Bone marrow (tissue), 2 donors: ENCODE measurements at places on chromosomes 3 and 15.
A peak's percentile ranks its signal among the peaks of the same experiment; 100 is the strongest.

DNA sequence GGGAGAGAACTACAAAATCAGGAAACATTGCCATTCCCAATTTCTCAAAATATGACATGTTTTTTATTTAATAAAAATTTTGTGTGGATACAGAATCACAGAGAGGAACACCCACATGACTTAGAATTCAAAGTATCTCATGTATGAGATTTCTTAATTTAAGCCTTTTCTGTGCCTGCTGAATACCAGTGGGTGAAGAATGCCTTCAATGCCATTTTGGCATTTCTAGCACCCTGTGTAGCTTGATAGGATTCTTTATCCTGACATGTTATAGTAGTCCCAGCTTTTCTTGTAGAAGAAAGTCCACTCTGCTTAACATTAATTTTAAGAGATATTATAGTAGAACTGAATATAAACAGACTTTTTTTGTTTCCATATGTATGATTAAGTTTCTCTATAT lies 3.1 kb upstream of the SLMAP start:
- no peak for DNase-seq

DNA sequence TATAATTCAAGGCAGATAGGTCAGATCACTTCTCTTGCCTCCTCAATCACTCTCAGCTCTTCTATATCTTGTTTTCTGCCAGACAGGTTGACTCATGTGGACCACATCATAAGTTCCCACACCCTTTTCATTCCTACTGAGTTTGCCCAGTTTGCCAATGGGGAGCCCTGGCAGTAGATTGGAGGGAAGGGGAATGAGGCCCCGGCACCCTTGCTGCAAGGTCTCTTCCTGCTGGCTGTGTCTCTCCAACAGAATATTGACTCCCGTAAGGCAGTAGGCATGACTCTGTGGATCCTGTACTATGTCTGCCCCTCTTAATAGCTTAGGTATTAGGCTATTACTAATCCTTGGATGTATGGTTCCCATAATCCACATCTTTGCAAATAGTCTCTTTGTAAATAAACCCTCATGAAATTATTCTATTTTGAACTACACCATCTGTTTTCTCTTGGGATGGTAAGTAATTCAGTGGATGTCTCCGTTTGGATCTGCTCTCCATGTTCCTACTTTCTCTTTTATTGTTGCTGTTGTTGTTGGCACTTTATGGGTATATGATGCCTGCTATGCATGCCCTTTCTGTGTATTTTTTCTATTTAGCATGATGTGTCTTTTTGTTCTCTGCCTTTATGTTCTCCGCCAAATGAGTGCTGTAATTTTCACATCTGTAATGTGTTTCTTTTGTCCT lies 65.5 kb upstream of the DCBLD2 start:
- no peak for DNase-seq

DNA sequence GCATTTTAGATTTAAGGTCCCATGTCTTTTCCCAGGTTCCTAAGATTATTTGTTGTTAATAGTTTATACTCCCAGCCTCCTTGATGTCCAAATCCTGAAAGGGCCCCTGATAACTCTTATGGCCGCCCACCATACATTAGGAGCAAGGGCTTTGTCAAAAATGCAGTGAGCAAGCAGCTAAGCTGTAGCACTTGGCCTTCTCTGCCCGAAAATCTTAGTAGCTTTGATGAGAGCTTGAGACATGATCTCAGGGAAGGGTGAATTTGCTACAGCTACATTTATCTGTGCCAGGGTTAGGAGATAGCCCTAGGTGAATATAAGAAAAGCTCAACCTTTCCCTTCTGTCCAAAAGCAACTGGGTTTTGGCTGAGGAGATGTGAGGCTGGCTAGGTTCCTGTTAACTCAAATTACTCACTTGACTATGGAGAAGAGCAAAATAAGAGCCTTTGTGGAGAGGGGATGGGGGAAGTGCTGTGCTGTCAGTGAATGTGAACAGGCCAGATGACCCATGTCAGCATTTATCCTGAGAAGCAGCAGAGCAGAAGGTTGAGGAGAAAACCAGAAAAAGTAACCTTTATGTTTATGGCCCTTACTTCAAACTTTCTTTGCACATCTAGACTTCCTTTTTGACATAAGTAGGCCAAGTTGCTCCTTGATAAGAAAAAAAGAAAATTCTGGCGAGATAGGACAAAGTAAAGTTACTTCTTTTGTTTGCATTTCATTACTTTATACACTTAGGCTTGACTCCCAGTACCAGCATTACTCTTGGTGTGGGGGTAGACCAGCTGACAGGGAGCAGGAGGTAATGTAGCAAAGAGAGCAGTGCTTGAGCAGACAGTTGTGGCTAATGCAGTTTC lies 21.1 kb downstream of the MAPK6 start:
- DNase-seq: peak; percentile 36

DNA sequence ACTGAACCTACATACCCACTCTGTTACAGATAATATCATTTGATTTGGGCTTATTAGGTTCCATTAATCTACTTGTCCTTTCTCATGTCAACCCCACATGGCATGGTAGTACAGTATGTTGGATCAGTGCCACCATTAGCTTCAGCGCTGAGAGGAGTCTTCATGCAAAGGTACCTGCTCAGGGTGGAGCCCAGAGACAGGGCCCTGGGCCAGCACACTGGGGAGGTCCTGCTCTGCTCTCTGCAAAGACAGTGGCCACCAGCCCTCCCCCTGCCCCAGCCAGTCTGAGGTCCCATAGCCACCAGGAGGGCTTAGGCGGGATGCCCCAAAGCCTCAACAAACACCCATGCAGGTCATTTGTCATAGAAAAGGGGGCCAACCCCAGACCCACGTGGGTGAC lies 71.0 kb downstream of the ATP10A start:
- DNase-seq: no peak

DNA sequence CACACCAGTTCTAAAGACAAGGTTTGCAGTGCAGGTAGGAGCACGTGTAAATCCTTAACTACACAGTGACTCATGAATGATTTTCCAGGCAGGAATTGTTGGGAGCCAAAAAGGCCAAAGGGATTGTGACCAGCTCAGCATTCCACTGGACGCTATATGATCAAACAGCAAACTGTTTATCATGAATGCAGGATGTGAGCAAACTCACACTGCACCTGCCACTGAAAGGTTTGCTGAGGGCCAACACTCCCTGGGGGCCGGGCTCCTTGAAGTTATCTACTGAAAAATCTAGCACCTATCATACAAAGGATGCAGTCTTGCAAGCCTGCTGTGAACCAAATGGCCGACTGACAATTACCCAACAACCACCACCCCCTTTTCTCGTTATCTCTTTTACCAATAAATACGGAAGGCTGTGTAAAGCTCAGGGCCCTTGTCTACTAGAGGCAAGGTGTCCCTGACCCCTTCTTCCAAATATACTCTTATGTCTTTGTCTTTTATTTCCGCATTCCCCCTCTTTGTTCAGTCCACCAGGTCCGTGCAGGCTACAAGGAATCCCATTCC lies 11.5 kb upstream of the DNASE1L3 start:
- no peak for DNase-seq

GRCh38 chr3:157247391-157247790 lies 87.4 kb upstream of the CCNL1 start:
- no peak for DNase-seq

DNA sequence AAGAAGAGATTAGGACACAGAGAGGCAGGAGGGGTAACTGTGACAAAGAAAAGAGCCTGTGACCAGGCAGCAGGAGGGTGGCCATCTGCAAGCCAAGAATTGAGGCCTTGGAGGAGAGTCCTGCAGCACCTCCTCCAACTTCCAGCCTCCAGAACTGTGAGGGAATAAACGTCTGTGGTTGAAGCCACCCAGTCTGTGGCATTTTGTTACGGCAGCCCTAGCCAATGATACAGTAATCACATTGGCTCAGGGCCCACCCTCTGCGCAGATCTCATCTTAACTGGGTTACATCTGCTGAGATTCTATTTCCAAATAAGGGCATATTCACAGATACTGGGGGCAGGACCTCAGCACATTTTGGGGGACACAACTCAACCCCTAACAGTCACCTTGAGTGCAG lies 11.3 kb downstream of the SELENOS start:
- no peak for DNase-seq

GRCh38 chr15:68199340-68199739 lies 5.8 kb downstream of the CALML4 start:
- no peak for DNase-seq

DNA sequence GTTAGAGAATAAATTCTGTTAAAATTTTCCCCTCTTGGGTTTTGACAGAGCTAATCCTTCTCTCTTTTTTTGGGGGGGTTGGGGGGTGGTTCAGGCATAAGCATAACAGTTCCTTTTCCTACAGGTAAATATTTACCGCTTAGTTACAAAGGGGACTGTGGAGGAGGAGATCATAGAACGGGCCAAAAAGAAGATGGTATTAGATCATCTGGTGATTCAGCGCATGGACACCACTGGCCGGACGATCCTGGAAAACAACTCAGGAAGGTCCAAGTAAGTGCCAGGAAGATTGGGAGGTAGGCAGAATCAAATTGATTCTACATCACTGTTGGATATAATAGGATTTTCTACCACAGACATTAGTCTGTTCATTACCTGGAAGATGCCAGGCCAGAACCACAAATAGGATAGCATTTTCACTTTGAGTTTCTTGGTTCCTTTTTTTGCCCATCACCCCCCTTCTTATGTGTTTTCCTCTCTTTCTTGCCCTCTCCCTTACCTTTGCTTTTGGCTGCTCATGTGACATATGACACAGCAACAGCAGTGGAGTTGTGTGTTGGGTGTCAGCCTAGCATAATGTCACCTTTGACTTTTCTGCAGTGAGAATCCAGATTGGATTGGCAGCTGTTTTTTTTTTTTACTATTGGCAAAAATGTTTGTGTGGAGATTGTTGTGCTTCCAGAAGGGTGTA lies 79.0 kb downstream of the CHD2 start:
- DNase-seq: no peak

- peak; percentile 1 for DNase-seq
Observed at GRCh38 chr3:4394048-4394447, 73.0 kb downstream of the SUMF1 start.

DNA sequence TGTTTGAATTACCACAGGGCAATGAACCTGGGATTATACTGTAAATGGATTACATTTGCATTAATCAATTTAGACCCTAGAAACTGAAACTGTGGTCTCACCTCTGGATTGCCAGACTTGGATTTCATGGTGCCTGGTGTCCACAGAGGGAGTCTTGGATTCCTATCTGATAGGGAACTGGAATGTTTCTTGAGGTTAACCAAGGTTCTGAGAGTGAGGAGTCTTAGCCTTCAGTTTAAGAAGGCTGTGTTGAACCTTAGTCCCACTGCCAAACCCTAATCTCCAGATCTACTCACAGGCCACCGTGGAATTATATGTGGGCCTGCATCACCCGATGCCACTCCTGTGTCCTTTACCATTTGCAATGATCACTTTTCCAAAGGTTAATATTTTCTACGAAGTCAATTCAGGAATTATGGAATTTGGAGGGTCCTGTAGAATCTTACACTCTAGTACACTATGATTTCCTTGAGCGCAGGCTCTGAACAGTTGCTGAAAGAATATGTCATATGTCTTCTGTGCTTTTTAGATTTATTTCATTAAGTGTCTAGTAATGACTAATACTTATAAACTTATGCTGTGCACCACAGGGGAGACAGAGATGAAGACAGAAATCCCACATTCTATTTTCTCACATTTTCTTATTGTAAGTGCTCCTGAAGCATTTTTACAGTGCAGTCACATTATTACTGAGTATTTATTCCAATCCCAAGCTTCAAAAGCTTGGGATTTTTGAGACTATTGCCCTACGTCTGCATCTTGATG lies 87.9 kb downstream of the EFL1 start:
- DNase-seq: no peak

- no peak for DNase-seq
Observed at GRCh38 chr15:50082066-50082465, 37.0 kb downstream of the ATP8B4 start.

DNA sequence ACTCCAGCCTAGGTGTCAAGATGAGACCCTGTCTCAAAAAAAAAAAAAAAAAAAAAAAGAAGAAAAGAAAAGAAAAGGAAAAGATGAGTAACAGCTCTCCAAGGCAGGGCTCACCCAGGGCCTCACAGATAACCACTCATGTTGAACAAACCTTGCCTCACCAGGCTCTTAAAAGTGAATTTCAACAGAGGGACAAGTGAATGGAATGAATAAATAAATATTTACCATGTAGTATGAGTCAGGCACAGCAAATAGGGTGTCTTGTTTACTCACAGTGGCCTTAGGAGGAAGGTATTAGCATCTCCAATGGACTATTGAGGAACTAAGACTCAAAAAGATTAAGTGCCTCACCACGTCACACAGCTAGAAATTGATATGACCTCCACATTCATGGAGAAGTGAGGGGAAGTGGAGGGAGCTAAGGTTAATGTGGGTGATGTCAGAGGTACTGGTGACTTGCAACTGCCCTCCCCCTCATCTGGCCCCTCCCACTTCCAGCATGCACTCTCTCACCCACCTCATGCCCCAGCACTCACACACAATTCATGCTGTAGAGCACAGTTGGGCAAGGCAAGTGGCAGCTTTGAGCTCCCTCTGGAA lies 255.5 kb downstream of the UACA start:
- no peak for DNase-seq

- DNase-seq: no peak
Observed at GRCh38 chr3:150830094-150830681, 67.2 kb upstream of the SIAH2 start.

DNA sequence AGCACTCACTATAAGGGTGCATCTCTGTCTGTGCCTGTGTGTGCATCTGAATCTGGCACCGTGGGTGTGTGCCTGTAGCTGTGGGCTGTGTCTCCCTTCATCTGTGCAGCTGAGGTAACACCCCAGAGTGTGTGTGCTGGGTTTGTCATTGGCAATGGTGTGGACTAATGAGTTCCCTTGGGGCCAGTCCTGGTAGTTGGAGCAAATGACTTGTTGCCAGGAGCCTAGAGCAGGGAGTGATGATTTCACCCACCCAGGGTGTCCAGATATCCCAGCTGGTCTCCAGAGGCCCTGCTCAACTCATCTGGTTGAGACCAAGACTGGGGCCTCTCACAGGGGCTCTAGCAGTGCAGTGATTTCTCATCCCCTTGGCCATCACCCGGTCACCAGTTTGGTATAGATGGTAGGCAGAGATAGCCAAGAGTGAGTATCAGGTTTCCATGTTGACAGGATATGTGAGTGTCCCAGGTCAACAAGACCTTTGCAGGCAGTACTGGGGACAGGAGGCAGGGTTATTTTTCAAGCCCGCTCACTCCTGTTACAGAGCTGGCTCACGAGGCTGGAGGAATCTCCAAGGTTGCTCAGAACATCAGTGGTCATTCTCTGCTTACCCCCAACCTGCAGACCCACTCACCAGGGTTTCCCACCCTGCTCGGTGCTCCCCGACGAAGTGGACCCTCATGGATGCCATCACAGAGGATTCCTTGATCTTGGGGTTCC lies 4.1 kb upstream of the HDAC11 start:
- no peak for DNase-seq
